ENCODE measurements at places on chromosomes 12 and 14. TPM values are rescaled to one million over a fixed set of nuclear protein-coding genes. Genes with fewer than 3 reads are reported as not detected.

DNA sequence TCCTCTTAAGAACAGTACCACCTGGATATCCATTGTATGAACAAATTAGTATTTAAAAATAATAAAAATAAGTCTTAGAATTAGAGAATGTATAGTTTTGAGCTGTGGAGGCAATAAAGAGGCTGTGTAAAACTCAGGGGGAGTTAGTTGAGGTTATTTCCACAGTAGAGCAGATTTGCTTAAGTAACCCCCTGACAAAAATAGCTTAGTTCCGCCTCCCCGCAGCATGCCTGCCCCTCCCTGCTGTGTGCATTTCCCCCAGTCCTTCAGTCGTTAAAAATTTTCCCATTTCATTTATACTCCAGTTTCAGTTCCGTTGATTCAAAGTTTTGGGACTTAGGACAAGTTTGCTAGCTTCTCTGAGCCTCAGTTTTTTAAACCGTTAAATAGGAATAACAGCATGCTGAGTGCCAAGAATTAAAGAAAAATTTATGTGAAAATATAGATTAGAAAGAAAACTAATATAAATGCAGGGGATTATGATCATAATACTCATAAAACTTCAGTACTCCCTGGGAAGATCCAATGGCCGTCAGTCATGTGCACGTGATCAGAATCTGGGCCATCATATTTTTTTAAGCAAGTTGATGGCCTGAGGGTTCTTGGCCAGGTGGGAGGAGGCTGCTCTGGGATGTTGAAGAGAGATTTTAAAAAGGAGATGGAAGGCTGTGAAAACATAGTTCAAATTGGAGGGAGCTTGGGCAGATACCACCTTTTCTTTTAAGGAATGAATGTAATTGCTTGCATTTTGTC lies 14.5 kb upstream of the SLC38A2 start:
- no peaks in the 10 kb centered on the region for H3K36me3 ChIP-seq
- peak overlapping the region; percentile 94 for H3K27ac ChIP-seq
- peaks cover 82% of the 10 kb centered on the region for H3K4me1 ChIP-seq
- H3K27me3 ChIP-seq = no peaks in the 10 kb centered on the region
- H3K4me3 ChIP-seq = peak overlapping the region; percentile 55
- peak; percentile 56 for DNase-seq

- H3K27ac ChIP-seq = no peak overlapping the region
- no peaks in the 10 kb centered on the region for H3K36me3 ChIP-seq
- H3K4me3 ChIP-seq = no peak overlapping the region
- peaks cover 11% of the 10 kb centered on the region for H3K4me1 ChIP-seq
- H3K27me3 ChIP-seq = no peaks in the 10 kb centered on the region
These were observed 31.9 kb downstream of the FOS start for GRCh38 chr14:75310295-75311111.

DNA sequence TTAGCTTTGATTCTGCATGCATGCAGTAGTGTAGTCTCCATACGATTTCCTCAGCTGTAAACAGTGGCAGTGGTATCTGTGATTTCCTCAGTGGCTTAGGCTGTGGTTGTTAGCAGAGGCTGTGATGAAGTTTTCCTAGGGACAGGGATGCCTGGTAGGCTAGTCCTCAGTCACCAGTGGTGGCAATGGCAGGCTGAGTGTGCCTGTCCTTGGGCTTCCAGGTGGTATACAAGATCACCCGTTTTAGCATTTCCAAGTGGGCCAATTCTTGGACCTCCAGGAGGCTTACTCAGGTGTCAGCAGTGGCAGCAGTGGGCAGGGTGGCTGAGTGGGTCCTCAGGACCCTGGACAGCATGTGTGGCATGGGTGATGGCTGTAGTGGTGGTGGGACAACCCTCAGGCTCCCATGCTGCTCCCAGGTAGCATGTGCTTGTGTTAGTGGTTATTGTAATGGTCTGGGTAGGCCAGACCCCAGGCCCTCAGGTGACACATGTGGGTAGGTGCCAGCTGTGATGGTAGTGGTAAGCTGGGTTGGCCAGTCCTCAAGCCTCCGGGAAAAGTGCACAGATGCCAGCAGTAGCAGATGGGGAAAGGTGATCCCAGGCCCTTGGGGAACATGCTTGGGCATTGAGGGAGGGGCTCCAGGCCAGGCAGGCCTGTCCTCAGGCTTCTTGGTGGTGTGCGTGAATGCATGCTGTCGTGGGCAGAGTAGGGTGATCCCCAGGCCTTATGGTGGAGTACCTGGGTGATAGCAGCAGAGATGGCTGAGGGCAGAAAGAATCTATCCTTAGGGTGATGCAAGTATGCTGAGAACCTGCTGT lies 146.5 kb downstream of the PAPOLA start:
- DNase-seq = no peak
- H3K4me1 ChIP-seq = no peaks in the 10 kb centered on the region
- H3K27me3 ChIP-seq = peaks cover 24% of the 10 kb centered on the region
- no peak overlapping the region for H3K4me3 ChIP-seq
- H3K27ac ChIP-seq = no peak overlapping the region

- H3K4me1 ChIP-seq = peaks cover 15% of the 10 kb centered on the region
- H3K4me3 ChIP-seq = no peak overlapping the region
- H3K36me3 ChIP-seq = no peaks in the 10 kb centered on the region
These were observed 350.6 kb downstream of the DPF3 start for GRCh38 chr14:72543341-72543740.

DNA sequence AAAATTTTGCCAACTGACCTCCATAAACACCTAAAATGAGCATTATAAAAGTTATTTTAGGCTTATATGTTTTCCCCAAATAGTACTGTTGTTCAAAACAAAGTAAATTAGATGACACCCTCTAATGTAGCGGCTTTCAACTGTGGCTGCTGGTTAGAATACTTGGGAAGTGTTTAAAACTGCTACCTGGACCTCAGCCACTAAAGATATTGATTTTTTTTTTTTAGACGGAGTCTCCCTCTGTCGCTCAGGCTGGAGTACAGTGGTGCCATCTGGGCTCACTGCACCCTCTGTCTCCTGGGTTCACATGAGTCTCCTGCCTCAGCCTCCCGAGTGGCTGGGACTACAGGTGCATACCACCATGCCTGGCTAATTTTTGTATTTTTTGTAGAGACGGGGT lies 16.2 kb downstream of the PRORP start:
- no peaks in the 10 kb centered on the region for H3K4me1 ChIP-seq
- DNase-seq = no peak
- no peaks in the 10 kb centered on the region for H3K27me3 ChIP-seq
- no peak overlapping the region for H3K4me3 ChIP-seq
- peaks cover 2% of the 10 kb centered on the region for H3K36me3 ChIP-seq

DNA sequence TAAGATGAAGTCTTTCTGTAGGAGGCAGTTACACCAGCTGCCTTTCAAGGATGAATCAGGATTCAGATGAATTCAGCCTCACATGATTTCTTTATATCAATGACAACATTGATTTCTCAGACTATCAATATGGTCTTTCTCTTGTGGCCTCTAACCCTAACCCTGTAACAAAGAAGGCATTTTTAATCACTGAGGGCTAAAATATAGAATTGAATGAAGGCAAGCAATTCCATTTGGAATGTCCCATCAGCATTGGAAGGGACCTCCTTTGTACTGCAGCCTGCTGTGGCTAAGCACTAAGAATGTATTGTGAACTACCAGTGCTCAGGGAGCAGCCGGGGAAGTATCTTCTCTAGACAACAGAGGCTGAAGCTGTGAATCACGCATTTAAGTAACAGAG lies 90.6 kb upstream of the FRMD6 start:
- H3K36me3 ChIP-seq = peaks cover 7% of the 10 kb centered on the region
- H3K27me3 ChIP-seq = no peaks in the 10 kb centered on the region
- H3K27ac ChIP-seq = no peak overlapping the region
- H3K4me1 ChIP-seq = peaks cover 34% of the 10 kb centered on the region

DNA sequence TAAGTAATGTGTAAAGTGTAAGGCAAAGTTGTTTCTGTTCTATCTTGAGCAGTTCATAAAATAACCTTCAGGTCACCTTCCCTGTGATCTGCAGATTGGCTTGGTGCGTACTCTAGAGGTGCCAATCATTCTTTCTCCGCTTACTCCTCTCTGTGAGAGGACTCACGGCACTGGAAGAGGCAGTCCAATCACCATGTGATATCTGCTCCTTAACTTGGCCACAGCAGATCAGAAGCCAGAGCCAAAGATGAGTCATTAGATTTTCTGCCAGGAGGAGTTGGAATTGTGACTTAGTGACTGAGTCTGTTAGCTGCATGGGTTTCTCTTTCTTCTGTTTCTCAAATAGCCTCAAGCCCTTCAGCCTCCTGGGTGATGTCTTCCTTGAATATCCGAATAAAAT lies 165.5 kb downstream of the SLC41A2 start:
- peaks cover 13% of the 10 kb centered on the region for H3K4me1 ChIP-seq
- no peak overlapping the region for H3K27ac ChIP-seq
- peak; percentile 94 for DNase-seq
- no peaks in the 10 kb centered on the region for H3K27me3 ChIP-seq
- no peaks in the 10 kb centered on the region for H3K36me3 ChIP-seq

- H3K27me3 ChIP-seq = no peaks in the 10 kb centered on the region
- no peaks in the 10 kb centered on the region for H3K36me3 ChIP-seq
- H3K4me1 ChIP-seq = peaks cover 39% of the 10 kb centered on the region
- peak overlapping the region; percentile 91 for H3K27ac ChIP-seq
These were observed 186.4 kb upstream of the PRMT8 start for GRCh38 chr12:3304436-3305165.

DNA sequence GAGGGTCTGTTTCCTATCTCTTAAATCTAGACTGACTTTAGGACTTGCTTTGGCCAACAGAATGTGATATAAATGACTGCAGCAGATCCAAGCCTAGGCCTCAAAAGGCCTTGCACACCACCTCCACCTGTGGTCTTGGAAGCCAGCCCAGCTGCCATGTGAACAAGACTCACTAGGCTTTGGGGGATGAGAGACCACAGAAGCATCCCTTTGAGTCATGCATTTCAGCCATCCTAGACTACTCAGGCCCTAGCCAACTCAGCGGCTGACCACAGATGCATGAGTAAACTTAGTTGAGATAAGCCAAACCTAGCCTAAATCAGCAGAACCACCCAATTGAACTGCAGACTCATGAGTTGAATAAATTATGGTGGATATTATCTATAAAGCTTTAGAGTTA lies 87.7 kb downstream of the KCNH5 start:
- H3K27ac ChIP-seq = no peak overlapping the region
- H3K4me1 ChIP-seq = peaks cover 9% of the 10 kb centered on the region
- no peaks in the 10 kb centered on the region for H3K36me3 ChIP-seq

DNA sequence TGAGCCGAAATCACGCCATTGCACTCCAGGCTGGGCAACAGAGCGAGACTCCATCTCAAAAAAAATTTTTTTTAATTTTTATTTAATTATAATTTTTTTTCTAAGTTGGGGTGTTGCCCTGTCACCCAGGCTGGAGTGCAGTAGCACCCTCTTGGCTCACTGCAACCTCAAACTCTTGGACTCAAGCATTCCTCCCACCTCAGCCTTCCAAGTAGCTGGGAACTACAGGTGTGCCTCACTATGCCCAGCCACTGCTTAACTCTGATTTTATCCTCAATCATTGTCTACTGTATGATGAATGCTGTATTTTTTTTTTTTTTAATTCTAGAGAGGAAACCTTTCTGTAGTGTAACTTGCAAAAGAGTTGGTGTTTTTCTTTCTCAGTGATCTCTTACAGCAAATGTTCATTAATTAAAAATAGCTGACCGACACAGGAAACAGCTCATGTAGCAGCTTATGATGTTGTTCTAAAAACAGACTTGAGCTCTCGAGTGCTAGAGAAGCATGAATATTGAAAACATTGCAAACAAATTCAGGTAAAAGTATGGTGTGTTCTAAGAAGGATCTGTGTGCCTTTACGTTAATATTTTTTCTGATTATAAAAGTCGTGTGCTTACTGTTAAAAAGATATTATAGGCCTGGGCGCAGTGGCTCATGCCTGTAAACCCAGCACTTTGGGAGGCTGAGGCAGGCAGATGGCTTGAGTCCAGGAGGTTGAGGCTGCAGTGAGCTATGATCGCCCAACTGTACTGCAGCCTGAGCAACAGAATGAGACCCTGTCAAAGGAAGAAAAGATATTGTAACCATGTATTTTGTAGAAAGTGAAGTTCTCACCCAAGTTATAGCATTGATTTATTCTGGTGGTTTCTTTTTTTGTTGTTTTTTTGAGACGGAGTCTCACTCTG lies 68.9 kb downstream of the FGD4 start:
- no peak for DNase-seq
- H3K27ac ChIP-seq = no peak overlapping the region
- H3K36me3 ChIP-seq = no peaks in the 10 kb centered on the region

- H3K4me1 ChIP-seq = peaks cover 13% of the 10 kb centered on the region
- no peak overlapping the region for H3K4me3 ChIP-seq
- no peak for DNase-seq
- no peaks in the 10 kb centered on the region for H3K27me3 ChIP-seq
These were observed 6.1 kb downstream of the CEP170B start for GRCh38 chr14:104871145-104871655.

- H3K4me3 ChIP-seq = no peak overlapping the region
- no peaks in the 10 kb centered on the region for H3K36me3 ChIP-seq
- H3K27me3 ChIP-seq = no peaks in the 10 kb centered on the region
- no peak for DNase-seq
- H3K4me1 ChIP-seq = peaks cover 28% of the 10 kb centered on the region
- no peak overlapping the region for H3K27ac ChIP-seq
These were observed 128.5 kb upstream of the ATF1 start for GRCh38 chr12:50635364-50635763.

DNA sequence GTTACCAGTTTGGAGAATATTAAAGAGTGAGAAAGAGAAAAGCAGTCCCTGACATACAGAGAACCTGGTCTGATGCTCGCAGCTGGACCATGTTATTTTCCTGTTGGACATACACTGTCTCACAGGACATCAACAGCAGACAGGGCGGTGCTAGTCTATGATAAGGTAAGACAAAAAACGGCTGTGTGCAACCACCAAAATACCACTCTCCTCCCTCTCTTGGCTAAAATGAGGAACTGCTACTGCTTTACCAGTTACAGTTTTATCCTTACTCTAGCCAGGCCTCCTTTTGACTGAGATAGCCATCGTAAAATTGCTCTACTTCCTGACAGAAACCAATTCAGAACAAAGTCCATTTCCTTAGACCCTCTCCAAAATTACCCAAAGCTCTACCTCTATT lies 47.0 kb upstream of the ERGIC2 start:
- peak; percentile 53 for DNase-seq
- H3K27me3 ChIP-seq = no peaks in the 10 kb centered on the region
- H3K4me3 ChIP-seq = no peak overlapping the region
- H3K36me3 ChIP-seq = no peaks in the 10 kb centered on the region
- H3K4me1 ChIP-seq = peaks cover 56% of the 10 kb centered on the region

The XRCC3 gene
- total RNA-seq = 80.3 TPM

The CCDC198 gene
- total RNA-seq = 3.3 TPM

The HECTD4 gene
- total RNA-seq = 31.2 TPM

The SLCO1B1 gene
- not detected for total RNA-seq

The LMNTD1 gene
- not detected for total RNA-seq

The MAPK1IP1L gene
- 75.9 TPM for total RNA-seq

The TPPP2 gene
- total RNA-seq = not detected

The PTGR2 gene
- total RNA-seq = 6.2 TPM
